ENCODE measurements at places on chromosomes 1 and 21.

GRCh38 chr1:244022864-244023440 lies 28.1 kb upstream of the ZBTB18 start:
- no peak for DNase-seq

DNA sequence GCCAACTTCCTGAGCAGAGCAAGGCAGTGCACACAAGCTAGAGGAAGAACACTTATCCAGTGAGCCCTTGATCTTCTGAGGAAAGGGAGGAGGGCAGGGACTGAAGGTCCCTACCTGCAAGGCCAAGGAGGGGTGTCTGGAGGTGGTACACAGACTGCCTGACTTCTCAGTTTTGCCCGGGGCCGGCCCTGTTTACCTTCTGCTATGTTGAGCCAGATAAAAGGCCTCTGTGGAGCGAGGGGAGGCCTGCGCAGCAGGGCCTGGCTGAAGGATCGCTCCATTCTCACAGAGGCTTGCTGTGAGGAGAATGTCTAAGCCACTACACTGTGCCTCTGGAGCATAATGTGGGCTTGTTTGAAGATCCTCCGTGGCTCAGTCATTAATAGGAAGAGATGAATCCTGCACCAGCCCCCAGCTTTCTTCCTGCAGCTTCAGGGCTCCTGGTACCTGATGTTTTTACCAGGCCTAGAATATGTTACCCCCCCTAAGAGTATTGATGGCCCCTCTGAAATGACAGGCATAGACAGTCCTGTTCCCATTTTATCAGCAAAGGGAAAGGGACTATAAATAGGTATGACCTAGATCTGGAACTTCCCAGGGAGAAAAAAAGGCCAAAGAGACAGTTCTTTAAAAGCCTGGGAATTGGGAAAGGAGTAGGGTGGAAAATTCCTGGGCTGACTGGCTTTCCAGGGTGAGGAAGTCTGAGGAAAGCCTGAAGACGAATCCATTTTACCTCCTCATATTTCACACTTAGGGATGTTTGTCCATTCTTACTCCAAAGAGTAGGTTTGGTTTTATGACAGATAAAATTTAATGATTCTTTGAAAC lies 4.7 kb downstream of the POGK start:
- DNase-seq, result no peak

DNA sequence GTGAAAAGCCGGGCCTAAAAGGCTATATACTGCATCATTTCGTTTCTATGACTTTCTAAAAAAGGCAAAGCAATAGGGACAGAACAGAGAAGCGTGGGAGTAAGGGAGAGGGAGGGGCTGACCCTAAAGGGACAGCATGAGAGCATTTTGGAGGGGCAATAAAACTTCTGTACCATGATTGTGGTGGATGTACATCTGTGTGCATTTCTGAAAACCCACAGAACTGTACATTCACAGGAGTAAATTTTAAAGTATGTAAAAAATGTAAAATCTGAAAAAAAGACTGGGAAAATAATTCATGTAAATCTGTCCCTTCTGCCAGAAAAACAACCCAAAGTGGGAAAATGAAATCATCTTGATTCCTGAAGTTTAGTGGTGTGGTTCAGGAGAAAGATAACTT lies 235.4 kb downstream of the CENPF start:
- no peak for DNase-seq

DNA sequence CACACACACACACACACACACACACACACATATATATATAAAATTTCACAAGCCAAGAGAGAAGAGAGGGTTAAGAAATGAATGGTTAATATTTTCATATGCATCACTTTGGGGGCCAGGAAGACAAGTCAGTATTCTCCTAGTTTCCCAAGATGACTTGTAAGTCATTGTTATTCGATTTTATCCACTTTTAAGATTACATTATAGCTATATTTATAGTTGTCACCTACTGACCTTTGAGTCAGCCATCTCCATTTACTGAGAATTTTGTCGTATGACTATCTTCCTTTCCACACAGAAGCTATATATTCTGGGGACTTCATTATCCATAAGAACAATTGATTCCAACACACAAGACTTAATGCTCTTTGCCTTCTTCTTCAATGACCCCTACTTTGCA lies 8.9 kb downstream of the LYST start:
- no peak for DNase-seq

GRCh38 chr1:22755641-22756040 lies 45.0 kb downstream of the EPHB2 start:
- no peak for DNase-seq

- DNase-seq, result no peak
Measured at GRCh38 chr1:36869826-36870225, 164.5 kb downstream of the GRIK3 start.

DNA sequence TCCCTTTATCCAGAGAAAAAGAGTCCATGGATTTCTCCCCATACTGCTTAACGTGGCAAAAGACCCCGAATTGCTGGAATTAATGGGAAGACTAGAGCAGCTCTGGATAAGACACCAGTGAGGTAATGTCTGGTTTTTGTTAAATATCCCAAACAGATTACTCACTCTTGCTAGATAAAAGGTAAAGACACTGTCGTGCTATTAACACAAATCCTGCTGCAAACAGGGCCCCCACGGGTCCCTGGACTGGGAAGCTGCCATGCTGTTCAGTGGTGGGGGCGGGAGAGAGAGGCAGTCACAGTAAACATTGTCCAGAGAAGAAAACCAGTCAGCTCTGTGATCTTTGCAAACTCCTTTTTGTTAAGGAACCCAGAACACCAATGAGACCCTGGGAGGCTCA lies 15.2 kb upstream of the SRP9 start:
- DNase-seq, result no peak

DNA sequence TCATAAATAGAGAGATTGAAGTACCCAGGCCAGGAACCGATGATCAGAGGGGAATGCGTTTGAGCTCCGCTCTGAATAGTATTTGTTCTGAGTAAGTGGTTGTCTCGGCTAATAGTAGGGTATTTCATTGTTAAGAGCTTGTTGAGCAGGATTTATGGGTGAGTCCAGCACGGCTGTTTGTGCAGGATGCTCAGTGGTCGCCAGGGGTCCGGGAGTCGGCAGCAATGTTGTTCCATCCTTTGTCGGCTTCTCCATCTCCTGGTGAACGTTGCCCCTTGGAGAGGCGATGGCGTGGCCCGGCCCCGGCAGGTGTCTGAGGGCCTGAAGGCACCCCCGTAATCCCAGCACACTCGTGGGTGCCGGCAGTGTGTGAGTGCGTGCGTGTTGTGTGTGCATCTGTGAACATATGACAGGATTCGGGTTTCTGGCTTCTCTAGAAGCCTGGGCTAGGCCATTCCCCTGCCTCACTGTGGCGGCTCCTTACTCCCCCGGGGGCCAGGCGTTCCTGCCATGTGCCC lies 160.8 kb upstream of the ARHGEF16 start:
- DNase-seq, result no peak

- DNase-seq, result peak; percentile 46
Measured at GRCh38 chr1:203075236-203076030, 10.4 kb downstream of the MYOG start.

DNA sequence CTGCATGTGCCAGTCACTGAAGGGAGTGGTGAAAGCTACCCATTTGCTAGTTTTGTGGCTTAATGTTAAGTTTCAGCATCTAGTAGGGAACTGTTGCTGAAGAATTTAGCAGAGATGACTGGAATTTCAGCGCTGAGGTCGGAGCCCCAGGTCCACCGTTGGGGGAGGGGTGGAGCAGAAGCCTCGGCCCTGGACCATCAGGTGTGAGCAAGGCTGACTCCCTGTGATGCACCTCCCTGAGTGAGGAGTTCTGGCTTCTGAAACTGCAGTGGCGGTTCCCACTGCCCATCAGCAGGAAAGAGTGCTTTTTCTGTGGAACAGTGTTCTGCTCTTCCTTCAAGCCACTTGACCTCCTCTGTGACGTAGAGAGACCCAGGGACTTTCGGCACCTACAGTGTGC lies 1.3 kb downstream of the NOS1AP start:
- DNase-seq, result no peak

DNA sequence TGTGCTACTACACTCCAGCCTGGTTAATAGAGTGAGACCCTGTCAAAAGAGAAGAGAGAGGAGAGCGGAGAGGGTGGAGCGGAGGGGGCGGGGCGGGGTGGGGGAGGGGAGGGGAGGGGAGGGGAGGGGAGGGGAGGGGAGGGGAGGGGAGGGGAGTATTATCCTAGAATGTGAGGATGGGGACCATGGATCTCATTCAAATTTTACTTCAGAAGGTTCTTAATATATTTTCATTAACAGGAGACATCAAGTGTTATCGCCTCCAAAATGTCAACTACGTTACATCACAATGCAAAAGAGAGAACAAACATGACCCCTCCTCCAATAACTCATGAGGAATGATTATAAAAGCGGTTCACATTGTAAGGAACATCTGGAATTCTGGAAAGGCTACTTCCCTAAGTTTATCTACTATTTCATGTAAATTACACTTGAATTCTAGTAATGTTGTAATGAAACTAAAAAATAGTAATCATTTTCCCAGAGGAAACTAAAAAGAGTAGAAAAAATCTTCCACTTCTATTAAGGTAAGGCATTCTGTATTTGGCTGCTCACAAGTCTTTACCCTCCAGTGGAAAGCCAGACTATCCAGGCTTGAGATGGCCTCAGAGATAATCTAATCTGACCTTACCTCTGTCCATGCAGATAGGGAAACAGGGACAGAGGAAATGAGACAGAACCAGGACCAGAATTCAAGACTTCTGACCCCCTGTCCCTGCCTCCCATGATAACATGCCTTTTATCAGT lies 18.8 kb upstream of the GUCA2A start:
- DNase-seq, result no peak

- DNase-seq, result no peak
Measured at GRCh38 chr1:193356249-193356648, 169.8 kb upstream of the B3GALT2 start.

DNA sequence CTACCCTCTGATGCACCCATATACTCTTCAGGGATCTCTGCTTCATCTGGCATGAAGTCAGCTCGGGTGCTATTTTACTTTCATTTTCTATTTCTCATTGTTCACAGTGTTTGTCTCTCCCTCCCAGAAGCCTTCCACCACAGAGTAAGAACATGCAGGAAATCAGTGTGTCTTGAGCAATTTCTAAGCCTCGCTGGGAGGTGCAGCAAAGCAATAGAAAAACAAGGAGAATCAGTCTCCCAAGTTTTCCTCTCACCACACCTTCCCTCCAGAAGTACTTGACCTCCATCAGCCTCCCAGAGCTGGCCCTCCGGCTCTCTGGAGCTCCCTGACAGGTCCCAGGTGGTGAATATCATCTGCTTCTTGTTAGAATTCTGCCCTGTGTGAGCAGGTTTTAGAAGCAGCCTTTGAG lies 594.7 kb upstream of the CAMK1G start:
- DNase-seq, result no peak

DNA sequence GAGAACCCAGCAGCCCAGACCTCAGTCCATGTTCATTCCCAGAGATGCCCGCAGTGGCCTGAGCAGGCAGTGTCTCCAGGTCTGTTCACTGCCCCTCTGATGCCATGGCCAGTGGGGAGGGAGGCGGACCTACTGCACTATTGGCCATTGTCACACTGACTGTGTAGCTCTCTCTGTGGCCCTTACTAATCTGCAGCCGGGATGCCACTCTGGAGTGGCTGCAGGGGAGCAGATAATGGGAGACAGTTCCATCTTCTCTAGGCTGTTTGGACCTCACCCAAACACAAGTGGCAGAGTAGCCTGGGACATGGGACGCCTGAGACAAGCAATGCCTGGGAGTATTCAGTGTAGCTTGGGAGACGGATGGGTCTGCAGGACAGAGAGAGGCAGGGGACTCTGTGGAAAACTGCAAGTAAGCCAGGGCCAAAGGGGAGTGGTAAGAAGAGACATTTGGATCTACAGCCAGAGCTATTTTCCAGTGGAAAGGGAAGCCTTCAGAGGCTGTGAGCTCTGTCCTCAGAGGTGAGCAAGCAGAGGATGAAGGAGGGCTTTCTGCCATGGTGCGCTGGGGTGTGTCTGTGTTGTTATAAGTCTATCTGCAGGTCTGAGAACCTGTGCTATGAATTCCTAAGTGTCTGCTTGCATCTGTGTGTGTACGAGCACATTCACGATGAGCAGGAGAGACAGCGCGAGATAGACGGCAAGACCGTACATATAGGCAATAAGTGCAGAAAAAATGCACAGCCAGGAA lies 26.7 kb downstream of the DMBX1 start:
- no peak for DNase-seq

DNA sequence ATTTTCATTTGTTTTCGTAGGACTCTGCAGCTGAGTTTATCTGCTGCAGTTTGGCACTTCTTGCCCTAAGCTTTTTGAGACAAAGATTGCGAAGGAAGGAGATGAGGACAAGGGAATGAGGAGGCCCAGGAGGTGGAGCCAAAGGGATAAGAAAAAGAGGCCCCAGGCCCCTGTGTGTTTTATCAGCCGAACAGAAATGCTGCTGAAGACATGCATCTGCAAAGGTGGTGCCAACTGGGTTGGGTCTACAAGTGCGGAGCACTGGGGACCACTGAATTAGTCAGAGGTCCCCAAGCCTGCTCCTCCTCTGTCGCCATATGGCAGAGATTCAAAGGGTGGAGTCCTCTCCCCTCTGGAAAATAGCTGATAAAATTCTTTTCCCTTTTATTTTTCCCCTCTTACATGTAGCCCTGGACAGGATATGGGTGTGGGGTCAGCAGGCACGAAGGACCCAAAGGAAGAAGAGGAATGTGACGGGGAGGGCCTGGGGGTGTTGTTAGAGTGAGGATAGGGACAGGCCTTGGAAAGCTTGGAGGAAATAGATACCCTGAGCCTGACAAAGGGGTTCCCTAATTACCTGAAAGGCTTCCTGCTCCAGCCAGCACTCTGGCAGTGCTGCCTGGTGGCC lies 2.7 kb downstream of the CD34 start:
- DNase-seq, result no peak

- no peak for DNase-seq
Measured at GRCh38 chr1:29017975-29018712, 103.8 kb downstream of the EPB41 start.

- DNase-seq, result peak; percentile 8
Measured at GRCh38 chr1:47675047-47675675, 237.3 kb downstream of the FOXD2 start.

GRCh38 chr1:173395762-173396161 lies 81.4 kb upstream of the PRDX6 start:
- no peak for DNase-seq

- DNase-seq, result no peak
Measured at GRCh38 chr21:46540087-46540710, 64.7 kb downstream of the S100B start.

- DNase-seq, result no peak
Measured at GRCh38 chr1:190904091-190904695, 426.5 kb upstream of the BRINP3 start.

DNA sequence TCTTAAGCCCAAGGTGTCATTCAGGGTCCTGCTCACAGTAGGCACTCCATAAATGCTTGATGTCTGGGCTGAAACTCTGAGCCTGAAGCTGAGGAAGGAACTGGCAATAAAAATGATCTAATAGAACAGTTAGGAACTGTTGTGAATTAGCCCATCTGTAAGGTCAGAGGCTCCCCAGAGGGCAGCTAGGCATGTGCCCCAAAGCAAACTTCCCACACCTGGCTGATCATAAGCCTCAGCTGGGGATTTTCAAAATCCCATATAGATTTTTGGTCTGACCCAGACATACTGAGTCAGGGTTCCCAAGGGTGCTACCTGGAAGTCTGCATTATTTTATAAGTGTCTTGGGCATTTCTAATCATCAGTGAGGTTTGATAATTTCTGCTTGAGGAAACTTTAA lies 309.4 kb upstream of the PROX1 start:
- no peak for DNase-seq
